Spinal cord (tissue), 10 donors: ENCODE measurements at places on chromosomes 12 and 14. TPM values are rescaled to one million over a fixed set of nuclear protein-coding genes. Genes with fewer than 3 reads are reported as not detected.

DNA sequence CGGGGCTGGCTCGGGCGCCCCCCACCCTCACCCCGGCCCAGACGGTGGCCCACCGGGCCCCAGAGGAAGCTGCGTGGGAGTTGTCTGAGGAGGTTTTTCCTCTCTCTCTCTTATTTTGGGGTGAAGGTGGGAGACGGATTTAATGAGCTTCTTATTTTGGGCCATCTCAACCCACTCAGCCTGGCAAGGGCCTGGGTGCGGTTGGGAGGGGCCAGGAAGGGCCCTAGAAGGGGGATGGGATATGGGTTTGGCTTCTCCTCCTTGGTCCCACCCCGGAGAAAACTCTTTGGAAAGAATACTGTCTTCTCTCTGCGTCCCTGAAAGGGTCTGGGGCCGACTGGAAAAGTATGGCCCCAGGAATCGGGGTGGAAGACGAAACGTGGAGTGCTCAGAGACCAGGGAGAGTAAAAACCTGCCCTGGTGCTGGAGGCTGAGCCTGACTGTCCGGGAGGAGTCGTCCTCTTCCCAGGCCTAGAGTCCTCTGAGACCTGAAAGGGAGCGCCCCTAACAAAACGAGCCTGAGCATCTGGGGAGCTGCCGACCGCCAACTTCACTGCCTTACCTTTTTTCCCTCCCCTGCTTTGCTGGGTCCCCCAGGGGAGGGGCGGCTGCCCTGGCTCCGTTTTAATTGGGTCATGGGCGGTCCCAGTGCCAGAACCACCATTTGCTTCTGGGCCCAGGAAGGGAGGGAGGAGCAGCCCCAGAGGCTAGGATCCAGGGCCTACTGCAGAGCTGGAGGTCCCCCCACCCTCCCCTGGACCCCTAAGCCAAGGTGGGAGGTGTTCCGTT lies 1.6 kb downstream of the MMP14 start:
- H3K4me1 ChIP-seq: peaks cover 38% of the 10 kb centered on the region
- peak overlapping the region; percentile 87 for H3K4me3 ChIP-seq
- peaks cover 30% of the 10 kb centered on the region for H3K36me3 ChIP-seq
- H3K27me3 ChIP-seq: peaks cover 22% of the 10 kb centered on the region
- H3K27ac ChIP-seq: peak overlapping the region; percentile 84

Gene SIRT4
- total RNA-seq: 5.1 TPM

GRCh38 chr12:94099632-94100031 lies 48.7 kb upstream of the PLXNC1 start:
- no peak overlapping the region for H3K4me3 ChIP-seq
- H3K4me1 ChIP-seq: peaks cover 18% of the 10 kb centered on the region
- H3K36me3 ChIP-seq: no peaks in the 10 kb centered on the region
- no peak overlapping the region for H3K27ac ChIP-seq
- H3K27me3 ChIP-seq: no peaks in the 10 kb centered on the region
- no peak for DNase-seq

- DNase-seq: no peak
- H3K27me3 ChIP-seq: peaks cover 3% of the 10 kb centered on the region
- H3K4me1 ChIP-seq: no peaks in the 10 kb centered on the region
- no peaks in the 10 kb centered on the region for H3K36me3 ChIP-seq
Measured at GRCh38 chr14:55419663-55420062, 8.0 kb upstream of the ATG14 start.

DNA sequence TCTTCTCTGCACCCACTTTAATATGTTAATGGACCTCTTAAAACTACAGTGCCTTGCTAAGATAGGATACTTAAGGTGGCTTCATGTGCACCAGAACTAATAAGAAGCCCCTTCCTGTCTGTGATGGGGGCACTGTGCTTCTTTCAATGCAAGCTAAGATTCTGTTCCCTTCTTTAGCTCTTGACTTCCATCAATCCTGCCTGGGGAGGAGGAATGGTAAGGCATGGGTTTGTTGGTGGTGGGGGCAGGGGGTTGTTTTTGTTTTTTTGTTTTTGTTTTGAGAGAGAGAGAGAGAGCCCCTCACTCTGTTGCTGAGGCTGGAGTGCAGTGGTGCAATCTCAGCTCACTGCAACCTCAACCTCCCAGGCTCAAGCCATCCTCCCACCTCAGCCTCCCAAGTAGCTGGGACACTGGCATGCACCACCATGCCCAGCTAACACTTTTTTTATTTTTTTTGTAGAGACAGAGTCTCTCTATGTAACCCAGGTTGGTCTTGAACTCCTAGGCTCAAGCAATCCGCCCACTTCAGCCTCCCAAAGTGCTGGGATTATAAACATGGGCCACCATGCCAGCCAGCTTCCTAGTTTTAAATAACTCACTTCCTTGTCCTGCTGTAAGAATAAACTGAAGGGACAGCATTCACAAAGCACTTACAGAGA lies 4.5 kb upstream of the KRT3 start:
- DNase-seq: no peak
- no peak overlapping the region for H3K27ac ChIP-seq
- no peaks in the 10 kb centered on the region for H3K36me3 ChIP-seq
- no peak overlapping the region for H3K4me3 ChIP-seq
- H3K27me3 ChIP-seq: no peaks in the 10 kb centered on the region
- peaks cover 6% of the 10 kb centered on the region for H3K4me1 ChIP-seq

GRCh38 chr12:27652174-27652763 lies 44.0 kb upstream of the REP15 start:
- no peaks in the 10 kb centered on the region for H3K27me3 ChIP-seq
- no peak overlapping the region for H3K4me3 ChIP-seq
- H3K4me1 ChIP-seq: no peaks in the 10 kb centered on the region
- peak; percentile 70 for DNase-seq

GRCh38 chr12:104910196-104910840 lies 47.8 kb downstream of the SLC41A2 start:
- H3K36me3 ChIP-seq: peaks cover 2% of the 10 kb centered on the region
- no peaks in the 10 kb centered on the region for H3K4me1 ChIP-seq
- H3K4me3 ChIP-seq: no peak overlapping the region
- no peaks in the 10 kb centered on the region for H3K27me3 ChIP-seq
- no peak for DNase-seq

Gene RNASE12
- not detected for total RNA-seq

DNA sequence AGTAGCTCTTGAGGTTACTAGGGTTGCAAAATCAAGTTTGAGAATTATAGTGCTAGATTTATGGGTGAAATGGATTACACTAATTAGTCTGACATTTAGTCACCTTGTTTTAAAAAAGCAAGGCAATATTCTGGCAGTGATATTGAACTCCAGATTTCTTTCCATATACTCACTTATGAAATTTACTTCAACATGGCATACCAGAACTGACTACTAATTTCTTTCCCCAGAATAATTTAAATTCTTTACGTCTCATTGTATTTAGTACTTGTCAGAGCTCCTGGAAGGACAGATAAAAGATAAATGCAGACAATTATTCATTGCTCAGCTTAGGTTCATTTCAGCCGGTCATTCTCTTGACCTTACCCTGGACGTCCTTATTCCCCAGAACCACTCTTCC lies 24.3 kb downstream of the EMP1 start:
- DNase-seq: no peak
- no peaks in the 10 kb centered on the region for H3K27me3 ChIP-seq
- no peak overlapping the region for H3K27ac ChIP-seq
- no peak overlapping the region for H3K4me3 ChIP-seq
- H3K36me3 ChIP-seq: no peaks in the 10 kb centered on the region
- H3K4me1 ChIP-seq: no peaks in the 10 kb centered on the region

GRCh38 chr14:104805326-104805678 lies 4.4 kb downstream of the ZBTB42 start:
- H3K27ac ChIP-seq: no peak overlapping the region
- H3K4me1 ChIP-seq: peaks cover 9% of the 10 kb centered on the region
- no peak overlapping the region for H3K4me3 ChIP-seq
- peaks cover 21% of the 10 kb centered on the region for H3K36me3 ChIP-seq
- H3K27me3 ChIP-seq: peaks cover 16% of the 10 kb centered on the region
- DNase-seq: no peak

DNA sequence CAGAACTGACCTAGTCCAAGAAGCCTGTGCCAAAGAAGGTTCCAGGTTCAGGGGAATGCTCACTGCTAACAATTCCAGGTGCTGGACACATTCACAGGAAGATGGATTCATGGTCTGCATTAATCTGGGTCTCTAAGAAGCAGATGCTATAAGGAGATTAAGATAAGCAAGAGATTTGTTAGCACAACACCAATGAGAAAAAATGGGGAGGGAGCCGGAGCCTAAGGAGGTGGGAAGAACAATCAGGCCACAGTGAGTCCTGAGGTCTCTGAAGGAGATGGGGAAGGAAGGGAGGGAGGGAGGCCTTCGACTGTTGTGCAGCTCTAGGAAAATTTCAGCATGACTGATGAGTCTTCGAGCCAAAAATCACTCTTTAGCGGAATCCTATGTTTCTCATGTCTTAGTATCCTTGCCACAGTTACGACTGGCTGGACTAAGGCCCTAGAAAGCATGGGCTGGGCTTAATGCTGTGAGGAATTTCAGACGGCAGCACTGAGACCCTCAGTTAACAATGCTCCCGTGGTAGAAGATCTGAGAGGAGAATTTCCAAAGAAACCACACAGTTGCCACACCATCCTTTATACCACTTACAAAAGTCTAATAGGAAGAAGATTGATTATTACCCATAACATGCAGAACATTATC lies 31.5 kb upstream of the PTGDR start:
- no peaks in the 10 kb centered on the region for H3K27me3 ChIP-seq
- no peak overlapping the region for H3K27ac ChIP-seq
- DNase-seq: peak; percentile 28
- no peaks in the 10 kb centered on the region for H3K36me3 ChIP-seq

DNA sequence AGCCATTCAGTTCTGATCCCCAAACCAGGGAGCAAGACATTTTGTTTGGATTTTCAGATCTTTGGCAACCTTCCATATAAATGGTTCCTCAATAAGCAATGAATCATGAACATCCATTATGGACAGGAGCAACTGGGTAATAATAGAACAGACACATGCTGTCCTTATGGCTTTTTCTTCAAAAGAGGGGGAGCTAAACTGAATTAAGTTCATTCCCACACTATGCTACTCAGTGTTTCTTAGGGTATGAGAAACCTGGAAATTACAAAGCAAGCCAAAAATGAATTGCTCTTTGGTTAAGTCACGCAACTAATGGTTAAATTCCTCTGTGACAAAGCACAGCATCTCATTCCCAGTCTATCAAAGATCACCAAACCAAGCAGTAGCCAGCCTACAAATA lies 51.0 kb downstream of the PTGER2 start:
- H3K27me3 ChIP-seq: no peaks in the 10 kb centered on the region
- H3K36me3 ChIP-seq: no peaks in the 10 kb centered on the region
- no peaks in the 10 kb centered on the region for H3K4me1 ChIP-seq
- no peak overlapping the region for H3K27ac ChIP-seq
- DNase-seq: no peak

Gene SLC5A8
- total RNA-seq: 0.22 TPM

Gene RALGAPA1
- total RNA-seq: 189 TPM

Gene ITGA5
- total RNA-seq: 20.8 TPM

Gene SLC24A4
- 5.8 TPM for total RNA-seq

DNA sequence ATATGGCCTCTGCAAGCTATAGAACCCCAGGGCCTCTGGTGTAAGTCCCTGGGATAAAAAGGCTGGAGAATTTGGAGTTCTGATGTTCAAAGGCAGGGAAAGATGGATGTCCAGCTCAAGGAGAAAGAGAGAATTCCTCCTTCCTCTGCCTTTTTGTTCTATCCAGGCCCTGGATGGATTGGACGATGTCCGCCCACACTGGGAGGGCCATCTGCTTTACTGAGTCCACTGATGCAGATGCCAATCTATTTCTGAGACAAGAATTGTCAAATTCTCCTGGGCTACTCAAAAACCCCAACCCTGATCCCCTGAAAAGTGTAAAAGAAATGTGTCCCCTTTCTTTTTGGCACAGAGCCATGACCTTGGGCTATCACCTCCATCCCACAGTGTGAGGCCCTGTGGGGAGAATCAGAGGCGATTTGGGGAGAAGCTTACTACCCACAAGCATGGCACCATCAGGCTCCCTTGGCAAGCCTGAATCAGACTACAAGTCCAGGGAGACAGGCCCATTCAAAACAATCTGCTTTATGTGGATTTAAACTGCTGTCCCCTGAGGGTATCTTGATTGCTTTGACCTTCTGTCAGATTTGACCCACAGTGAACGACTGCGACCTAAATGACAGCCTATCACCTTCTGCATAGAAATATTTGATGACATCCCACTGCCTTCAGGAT lies 334.0 kb downstream of the NUAK1 start:
- no peaks in the 10 kb centered on the region for H3K4me1 ChIP-seq
- no peaks in the 10 kb centered on the region for H3K36me3 ChIP-seq
- no peak overlapping the region for H3K27ac ChIP-seq
- H3K4me3 ChIP-seq: no peak overlapping the region
- H3K27me3 ChIP-seq: no peaks in the 10 kb centered on the region
- no peak for DNase-seq

GRCh38 chr14:22388669-22389595 lies 200.1 kb downstream of the DAD1 start:
- H3K27ac ChIP-seq: no peak overlapping the region
- no peak overlapping the region for H3K4me3 ChIP-seq
- no peaks in the 10 kb centered on the region for H3K27me3 ChIP-seq
- peak; percentile 58 for DNase-seq
- H3K4me1 ChIP-seq: peaks cover 17% of the 10 kb centered on the region

Gene SYNE2
- total RNA-seq: 60.3 TPM

DNA sequence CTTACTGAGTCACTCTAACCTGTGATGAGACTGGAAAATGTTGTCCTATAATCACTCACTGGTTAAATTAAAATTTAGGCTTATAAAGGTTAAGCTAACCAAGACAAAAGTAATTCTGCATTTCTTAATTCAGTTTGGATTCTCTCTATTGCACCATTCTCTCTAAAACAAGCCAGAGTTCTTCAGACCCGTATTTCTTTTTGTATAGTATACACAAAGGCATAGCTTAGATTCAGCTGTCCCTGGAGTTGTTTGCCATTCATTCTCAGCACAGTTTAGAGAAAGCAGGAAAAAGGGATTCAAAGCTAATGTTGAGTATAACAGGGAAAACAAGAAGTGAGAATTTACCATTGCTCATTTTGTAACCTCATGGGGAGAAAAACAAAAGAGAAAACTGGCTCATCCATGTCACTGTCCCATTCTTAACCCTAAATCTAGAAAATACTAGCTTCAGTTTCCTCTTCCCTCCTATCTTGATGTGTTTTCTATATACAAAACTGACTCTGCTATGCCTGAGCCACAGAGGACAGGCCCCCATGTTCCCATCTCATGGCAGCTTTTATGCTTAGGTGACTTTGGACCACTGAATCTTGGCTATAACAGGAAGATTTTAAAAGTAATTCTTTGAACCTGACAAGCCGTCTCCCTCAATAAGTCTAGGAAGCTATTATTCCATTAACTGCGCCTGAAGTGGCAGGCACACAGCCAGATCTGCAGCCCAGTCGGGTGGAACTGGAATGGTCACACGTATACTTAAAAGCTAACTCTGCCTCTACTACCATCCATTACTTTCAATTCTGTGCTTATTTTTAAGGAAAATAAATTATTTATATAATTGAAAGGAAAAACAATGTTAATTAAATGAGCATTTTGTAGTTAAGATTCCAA lies 7.0 kb downstream of the AREL1 start:
- no peak overlapping the region for H3K4me3 ChIP-seq
- no peak for DNase-seq
- H3K4me1 ChIP-seq: peaks cover 6% of the 10 kb centered on the region
- no peak overlapping the region for H3K27ac ChIP-seq

Gene LIN7A
- total RNA-seq: 41.3 TPM

Gene MGAT2
- total RNA-seq: 39.1 TPM

GRCh38 chr12:119036878-119037825 lies 55.8 kb downstream of the SRRM4 start:
- no peaks in the 10 kb centered on the region for H3K4me1 ChIP-seq
- no peak overlapping the region for H3K4me3 ChIP-seq
- H3K27me3 ChIP-seq: no peaks in the 10 kb centered on the region
- H3K36me3 ChIP-seq: no peaks in the 10 kb centered on the region

Gene OR6C76
- total RNA-seq: not detected

- no peak overlapping the region for H3K27ac ChIP-seq
- H3K4me3 ChIP-seq: no peak overlapping the region
- DNase-seq: no peak
- peaks cover 2% of the 10 kb centered on the region for H3K27me3 ChIP-seq
- H3K36me3 ChIP-seq: no peaks in the 10 kb centered on the region
Measured at GRCh38 chr12:109423392-109423791, 53.7 kb downstream of the KCTD10 start.

Gene INHBE
- not detected for total RNA-seq

Gene KRT84
- not detected for total RNA-seq
